ENCODE measurements at places on chromosomes 6 and 20. TPM values are rescaled to one million over a fixed set of nuclear protein-coding genes. Genes with fewer than 3 reads are reported as not detected.

DNA sequence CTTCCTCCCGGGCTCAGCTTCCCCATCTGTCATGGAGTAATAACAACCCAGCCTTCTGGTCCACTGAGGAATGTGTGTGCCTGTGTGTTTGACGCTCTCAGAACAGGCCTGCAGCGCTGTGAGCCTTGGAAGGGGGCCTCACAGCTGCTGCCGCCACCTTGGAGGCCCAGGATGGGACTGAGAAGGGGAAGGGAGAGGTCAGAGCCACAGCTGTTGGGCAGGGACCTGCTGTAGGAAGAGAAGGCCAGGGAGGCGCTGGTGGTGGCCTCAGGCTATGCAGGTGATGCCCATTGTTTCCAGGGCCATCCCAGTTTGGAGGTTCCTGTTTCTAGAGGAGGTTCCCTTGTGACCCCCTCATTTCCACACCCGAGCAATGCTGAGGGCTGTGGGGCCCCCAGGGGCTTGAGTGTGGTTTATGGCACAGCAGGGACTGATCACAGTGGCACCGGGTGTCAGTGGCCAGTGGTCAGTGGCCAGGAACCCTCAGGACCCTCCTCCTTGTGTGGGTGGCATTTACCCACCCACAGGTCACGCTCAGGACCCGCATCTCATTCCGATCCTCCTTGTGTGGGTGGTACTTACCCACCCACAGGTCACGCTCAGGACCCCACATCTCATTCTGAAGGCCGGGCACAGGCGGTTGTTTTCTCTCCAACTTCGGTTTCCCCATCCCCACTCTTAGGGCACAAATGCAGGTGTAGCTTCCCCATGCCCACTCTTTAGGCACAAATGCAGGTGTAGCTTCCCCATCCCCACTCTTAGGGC is 14.0 kb downstream of the TPD52L2 start:
- peaks cover 23% of the 10 kb centered on the region for H3K4me1 ChIP-seq
- H3K27me3 ChIP-seq = no peaks in the 10 kb centered on the region
- no peak for DNase-seq
- no peak overlapping the region for H3K4me3 ChIP-seq
- H3K36me3 ChIP-seq = peaks cover 37% of the 10 kb centered on the region

GRCh38 chr20:59170406-59171349 is 7.1 kb downstream of the ZNF831 start:
- no peak overlapping the region for H3K4me3 ChIP-seq
- H3K4me1 ChIP-seq = no peaks in the 10 kb centered on the region

DNA sequence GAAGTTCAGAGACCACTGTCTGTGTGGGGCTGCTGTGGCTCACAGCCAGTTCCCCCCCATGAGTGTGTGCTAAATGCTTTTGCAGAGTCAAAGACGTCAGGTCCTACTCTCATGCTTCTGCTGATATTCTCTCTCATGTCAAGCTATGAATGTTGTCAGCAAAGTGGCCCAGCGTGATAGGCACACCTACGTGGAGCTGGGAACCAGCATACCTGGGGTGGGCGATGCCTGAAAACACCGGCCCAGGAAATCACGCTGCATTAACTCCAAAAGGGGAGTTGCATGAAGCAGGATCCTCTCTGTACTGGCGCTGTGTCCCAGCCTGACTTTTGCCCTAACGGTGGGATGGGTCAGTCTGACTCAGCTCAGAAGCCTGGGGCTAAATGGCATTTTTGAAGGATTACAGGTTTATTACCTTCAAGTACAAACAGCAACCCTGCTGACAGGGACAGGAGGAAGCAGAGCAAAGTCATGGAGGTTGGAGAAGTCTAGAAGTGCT is 9.0 kb upstream of the MRPS10 start:
- DNase-seq = no peak
- H3K36me3 ChIP-seq = no peaks in the 10 kb centered on the region
- H3K27me3 ChIP-seq = no peaks in the 10 kb centered on the region
- H3K27ac ChIP-seq = no peak overlapping the region
- H3K4me3 ChIP-seq = no peak overlapping the region

GRCh38 chr6:39563566-39564311 is 161.5 kb downstream of the KIF6 start:
- no peak for DNase-seq
- H3K27ac ChIP-seq = no peak overlapping the region
- H3K4me1 ChIP-seq = no peaks in the 10 kb centered on the region
- no peaks in the 10 kb centered on the region for H3K27me3 ChIP-seq
- no peaks in the 10 kb centered on the region for H3K36me3 ChIP-seq

DNA sequence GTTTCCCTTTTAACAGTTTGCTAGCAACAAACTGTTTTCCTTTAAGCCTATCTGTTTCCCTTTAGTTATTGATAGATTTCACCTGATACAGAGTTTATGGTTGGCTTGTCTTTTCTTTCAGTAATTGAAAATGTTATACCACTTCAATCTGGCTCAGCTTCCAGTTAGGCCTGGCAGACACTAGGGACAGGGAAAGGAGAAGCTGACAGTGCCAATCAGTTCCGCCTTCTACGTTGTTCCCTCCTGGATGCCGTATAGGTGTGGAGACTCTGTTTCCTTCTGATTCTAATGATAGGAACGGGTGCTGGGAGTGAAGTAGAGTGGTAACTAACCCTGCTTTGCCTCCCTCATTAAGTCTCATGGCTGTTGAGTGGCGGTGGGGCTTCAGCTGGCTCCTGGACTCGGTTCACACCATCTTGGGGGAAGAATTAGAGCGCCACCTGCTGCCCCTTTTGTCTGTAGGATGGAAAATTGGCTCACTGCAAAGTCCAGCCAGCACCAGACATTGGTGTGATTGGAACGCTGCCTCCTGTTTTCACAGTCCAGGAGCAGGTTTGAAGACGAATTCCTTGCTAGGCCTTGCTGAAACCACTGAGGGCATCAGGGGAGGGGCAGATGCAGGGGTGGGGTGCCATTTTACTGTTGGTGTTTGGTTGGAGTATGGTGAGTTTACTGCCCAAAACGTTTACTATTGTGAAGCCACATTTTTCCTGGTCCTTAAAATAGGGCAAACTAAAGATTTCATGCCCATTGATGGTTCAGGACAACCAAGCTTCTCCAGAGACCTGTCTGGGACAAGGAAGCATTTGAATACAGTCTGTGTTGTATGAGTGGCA is 1729.5 kb downstream of the GRIK2 start:
- no peak overlapping the region for H3K4me3 ChIP-seq
- no peak for DNase-seq
- no peaks in the 10 kb centered on the region for H3K27me3 ChIP-seq
- H3K27ac ChIP-seq = no peak overlapping the region
- H3K36me3 ChIP-seq = no peaks in the 10 kb centered on the region

DNA sequence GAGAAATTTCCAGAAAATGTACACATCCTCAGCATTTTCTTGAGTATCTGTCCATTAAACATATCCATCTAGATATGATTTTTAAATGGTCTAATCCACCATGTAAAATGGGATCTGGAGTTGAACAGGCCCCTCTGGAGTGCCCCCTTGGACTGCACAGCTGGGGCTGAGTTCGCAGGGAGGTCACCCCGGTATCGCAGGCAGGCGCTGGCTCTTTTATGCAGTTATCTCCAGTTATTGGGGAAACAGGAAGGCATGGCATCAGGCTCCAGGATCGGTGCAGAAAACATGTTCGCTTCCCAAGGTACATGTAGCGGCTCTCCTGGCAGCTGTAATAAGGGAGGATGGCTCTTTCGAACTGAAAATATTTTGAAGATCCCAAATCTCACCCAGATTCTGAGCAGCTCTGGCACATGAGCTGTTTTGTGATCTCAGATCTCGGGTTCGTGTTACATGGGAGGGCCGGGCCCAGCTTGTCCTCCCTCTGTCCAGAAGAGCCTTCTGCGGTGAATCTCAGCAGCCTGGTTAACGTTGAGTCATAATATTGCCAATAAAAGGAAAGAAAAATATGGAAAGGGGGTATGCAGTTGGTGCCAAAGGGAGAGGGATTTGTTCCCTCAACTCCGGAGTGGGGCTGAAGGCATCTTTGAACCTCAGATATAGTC is 167.7 kb downstream of the EYA2 start:
- no peak for DNase-seq
- no peak overlapping the region for H3K27ac ChIP-seq
- no peaks in the 10 kb centered on the region for H3K27me3 ChIP-seq
- no peaks in the 10 kb centered on the region for H3K4me1 ChIP-seq
- no peak overlapping the region for H3K4me3 ChIP-seq

DNA sequence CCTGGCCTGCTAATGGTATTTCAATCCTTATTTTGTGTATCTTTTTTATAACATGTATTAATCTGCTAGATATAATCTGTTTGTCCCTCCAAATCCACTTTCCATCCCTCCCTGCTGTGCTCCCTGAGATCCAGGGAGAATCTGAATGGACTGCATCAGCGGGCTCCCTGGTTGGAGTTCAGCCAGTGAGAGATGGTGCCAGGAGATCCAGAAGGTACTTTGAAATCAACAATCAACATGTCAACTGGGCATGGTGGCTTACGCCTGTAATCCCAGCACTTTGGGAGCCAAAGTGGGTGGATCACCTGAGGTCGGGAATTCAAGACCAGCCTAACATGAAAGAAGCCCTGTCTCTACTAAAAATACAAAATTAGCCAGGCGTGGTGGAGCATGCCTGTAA is 4.4 kb downstream of the ATF6B start:
- H3K4me3 ChIP-seq = no peak overlapping the region
- no peak for DNase-seq
- H3K27me3 ChIP-seq = no peaks in the 10 kb centered on the region
- H3K36me3 ChIP-seq = peaks cover 80% of the 10 kb centered on the region
- peaks cover 19% of the 10 kb centered on the region for H3K4me1 ChIP-seq
- no peak overlapping the region for H3K27ac ChIP-seq

GRCh38 chr6:161750686-161751085 is 476.8 kb upstream of the AGPAT4 start:
- H3K4me1 ChIP-seq = no peaks in the 10 kb centered on the region
- no peak overlapping the region for H3K27ac ChIP-seq
- no peaks in the 10 kb centered on the region for H3K36me3 ChIP-seq
- DNase-seq = no peak
- H3K4me3 ChIP-seq = no peak overlapping the region
- H3K27me3 ChIP-seq = no peaks in the 10 kb centered on the region

- H3K4me1 ChIP-seq = no peaks in the 10 kb centered on the region
- no peaks in the 10 kb centered on the region for H3K36me3 ChIP-seq
- H3K4me3 ChIP-seq = no peak overlapping the region
- no peak overlapping the region for H3K27ac ChIP-seq
- H3K27me3 ChIP-seq = no peaks in the 10 kb centered on the region
Measured at GRCh38 chr6:131532580-131533039, 40.4 kb upstream of the ARG1 start.

The IL17A gene
- total RNA-seq = not detected

The HSPA1L gene
- total RNA-seq = 2.5 TPM

The TCF19 gene
- total RNA-seq = 1.5 TPM

The SAMD10 gene
- 1.9 TPM for total RNA-seq

The ABCC10 gene
- total RNA-seq = 8.1 TPM

Data from gastrocnemius medialis (tissue), 4 donors.